ENCODE measurements at places on chromosomes 2 and 18. TPM values are rescaled to one million over a fixed set of nuclear protein-coding genes. Genes with fewer than 3 reads are reported as not detected.

The DOK6 gene
- 2.1 TPM for polyA plus RNA-seq

The COBLL1 gene
- 22.1 TPM for polyA plus RNA-seq

The IHH gene
- 0.05 TPM for polyA plus RNA-seq

The ATOH8 gene
- polyA plus RNA-seq = 51.5 TPM

The MATN3 gene
- 1.9 TPM for polyA plus RNA-seq

GRCh38 chr2:77807531-77808215, 285.5 kb upstream of the LRRTM4 start:
- DNase-seq = no peak

DNA sequence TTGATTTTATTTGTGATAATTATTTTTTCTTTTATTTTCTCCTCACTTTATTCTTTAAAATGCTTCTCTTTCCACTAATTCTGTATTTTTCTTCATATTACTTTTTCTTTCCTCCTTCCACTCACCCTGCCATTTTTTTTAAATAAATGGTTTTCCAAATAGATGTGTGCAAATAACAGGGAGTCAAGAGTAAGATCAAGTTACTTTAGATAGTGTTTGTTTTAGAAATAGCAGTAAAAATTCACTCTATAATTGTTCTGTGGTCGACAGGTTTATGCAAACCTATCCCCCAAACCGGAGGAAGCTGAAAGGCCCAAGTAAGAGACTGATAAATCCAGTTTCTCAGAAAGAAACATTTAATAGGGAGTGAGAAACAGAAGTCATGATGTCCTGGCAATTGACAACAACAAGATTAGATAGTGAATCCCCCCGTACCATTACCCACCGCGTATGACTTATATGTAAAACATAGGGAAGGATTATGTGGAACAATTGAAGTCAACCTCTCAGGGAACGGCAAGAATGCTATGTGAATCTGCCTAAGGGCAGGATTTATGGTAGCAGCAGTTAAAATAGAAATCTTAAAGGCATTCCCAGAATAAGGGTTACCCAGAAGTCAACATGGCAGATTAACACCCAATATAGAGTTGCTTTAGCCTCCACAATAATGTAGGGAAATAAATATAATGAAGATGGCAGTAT, 75.5 kb downstream of the KYNU start:
- DNase-seq = no peak

GRCh38 chr2:101998896-101999789, 7.4 kb downstream of the IL1R2 start:
- DNase-seq = no peak

DNA sequence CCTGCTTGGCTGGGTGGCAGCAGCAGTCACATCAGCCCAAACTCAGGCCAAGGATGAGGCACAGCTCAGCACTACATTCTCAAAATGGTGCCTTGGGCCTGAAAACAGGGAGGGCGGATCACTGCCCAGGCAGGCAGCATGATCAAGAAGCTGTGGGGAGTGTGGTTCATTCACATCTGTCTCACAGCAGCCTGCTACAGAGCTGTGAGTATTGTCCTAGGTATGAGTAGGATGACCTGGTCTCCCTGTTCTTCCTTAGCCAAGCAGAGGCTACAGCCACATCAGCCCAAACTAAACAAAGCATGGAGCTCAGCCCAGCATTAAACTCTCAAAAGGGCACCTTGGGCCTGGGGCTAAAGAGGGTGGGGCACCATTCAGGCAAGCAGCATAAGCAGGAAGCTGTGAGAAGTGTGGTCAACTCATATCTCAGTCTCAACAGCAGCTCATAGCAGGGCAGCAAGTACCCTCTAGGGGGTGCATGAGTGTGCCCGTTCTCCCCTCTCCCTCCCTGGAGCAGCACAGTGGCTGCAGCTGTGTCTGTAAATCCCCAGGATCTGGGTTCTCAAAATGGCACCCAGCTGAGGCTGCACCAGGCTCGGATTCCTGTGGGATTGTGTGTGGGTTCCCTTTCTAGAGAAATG, 139.6 kb downstream of the TRABD2A start:
- DNase-seq = no peak

DNA sequence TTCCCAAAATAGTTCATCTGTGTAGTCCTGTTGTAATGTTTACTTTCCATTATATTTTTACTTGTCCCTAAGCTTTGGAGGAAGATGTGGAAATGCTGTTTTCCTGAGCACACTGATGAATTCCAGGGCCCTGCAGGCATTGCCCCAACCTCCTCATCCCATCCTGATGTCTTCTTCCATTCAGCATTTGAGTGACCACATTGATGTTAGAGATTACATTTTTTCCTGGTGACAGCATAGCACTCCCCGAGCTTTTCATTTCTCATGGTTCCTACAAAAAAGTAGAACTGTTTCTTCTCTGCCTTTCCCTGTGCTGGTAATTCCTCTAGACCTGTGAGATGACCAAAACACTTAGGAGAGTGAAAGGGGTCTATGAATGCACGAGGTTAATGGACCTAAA, 4.8 kb downstream of the IL36A start:
- DNase-seq = no peak

DNA sequence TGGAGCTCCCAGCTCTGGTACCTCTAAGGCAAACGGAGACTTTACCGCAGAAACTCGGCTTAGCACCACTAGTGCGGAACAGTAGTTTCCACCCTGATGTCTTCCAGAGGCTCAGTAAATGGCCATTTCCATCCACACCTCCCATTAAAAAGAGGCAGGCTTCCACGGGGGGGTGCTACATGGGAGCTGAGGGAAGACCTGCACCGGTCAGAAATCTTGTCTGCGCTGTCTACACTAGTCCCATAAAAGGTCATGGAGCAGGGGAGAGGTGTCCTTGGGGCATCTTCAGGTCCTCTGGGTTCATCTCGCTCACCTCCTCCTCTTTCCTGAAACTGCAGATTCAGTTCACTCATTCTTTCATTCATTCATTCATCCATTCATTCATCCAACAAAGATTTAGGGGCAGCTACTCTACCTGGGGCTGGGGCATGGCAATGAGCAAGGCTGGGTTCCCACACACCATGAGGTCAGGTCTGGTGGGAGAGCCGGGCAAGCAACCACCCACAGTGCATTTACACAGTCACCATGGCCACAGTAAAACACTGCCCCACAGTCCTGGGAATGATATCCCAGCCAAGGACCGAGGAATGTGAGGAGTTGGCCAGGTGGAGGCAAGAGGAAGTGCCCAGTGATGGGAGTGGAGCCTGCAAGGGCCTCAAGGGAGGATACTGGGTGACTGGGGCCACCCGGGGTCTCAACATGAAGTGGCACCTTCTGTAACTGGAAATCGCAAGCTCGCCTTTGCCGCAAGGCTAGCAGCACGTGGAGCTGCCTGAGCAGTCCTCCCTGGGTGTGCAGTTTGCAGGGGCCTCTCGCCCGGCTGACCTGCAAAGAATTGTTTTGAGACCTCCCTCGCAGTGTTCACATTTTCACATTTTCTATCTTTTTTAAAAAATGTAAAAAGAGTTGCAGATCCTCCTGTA, 180.2 kb upstream of the RAB6C start:
- no peak for DNase-seq

DNA sequence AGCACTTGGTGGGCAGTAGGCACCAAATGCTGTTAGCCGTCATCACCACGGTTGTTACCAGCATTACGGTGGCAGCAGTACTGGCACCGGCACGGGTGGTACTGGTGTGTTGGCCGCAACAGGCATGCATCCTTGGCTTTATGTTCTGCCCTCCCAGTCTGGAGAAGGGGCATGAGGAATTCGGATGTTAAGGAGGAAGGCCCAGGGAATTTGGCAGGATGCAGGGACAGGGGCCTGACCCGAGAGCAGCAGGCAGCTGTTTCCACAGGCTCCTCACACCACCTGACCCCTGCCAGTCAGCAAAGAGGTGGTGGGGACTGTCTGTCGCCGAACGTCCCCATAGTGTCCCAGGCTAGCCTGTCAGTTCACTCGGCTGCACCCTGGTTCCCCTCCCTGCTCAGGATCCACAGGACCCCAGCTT, 79.0 kb downstream of the EDAR start:
- no peak for DNase-seq

GRCh38 chr2:216651351-216651881, 18.2 kb downstream of the IGFBP2 start:
- no peak for DNase-seq

DNA sequence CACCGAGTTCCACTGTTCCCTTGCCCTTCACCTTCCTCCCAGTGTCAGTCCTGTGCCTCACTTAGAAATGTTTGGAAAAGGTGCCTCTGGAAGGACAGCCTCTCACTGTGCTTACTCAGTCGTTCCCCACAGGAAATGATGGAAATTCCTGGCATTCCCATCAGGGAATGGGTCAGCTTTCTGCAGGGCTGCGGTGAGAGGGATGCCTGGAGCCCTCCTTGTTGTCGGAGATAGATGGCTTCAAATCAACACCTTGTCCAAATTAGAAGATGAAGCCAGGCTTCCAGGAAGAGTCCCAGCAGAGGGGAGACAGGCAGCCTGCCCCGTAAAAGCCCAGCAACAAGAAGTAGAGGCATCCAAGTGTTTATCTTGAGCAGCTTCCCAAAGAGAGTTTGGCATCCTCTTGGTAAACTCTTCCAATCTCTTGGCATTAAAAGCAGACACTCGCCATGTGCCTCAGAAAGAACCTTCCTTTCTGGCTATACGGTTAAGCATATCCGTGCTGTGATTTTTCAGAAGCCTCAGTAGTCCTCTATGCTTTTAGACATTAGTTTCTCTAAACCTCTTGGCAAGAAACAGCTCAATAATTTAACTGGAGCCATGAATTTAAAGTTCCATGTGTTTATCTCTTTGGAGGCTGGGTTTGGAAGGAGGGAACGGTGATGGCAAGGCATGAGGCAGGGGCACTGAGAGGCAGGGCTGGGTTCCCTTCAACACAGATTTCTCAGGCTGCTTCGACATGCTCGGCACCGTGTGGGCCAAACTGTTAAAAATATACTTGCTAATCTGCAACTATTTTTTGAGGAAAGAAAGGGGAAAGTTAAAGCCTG, 25.1 kb downstream of the COLEC12 start:
- no peak for DNase-seq

DNA sequence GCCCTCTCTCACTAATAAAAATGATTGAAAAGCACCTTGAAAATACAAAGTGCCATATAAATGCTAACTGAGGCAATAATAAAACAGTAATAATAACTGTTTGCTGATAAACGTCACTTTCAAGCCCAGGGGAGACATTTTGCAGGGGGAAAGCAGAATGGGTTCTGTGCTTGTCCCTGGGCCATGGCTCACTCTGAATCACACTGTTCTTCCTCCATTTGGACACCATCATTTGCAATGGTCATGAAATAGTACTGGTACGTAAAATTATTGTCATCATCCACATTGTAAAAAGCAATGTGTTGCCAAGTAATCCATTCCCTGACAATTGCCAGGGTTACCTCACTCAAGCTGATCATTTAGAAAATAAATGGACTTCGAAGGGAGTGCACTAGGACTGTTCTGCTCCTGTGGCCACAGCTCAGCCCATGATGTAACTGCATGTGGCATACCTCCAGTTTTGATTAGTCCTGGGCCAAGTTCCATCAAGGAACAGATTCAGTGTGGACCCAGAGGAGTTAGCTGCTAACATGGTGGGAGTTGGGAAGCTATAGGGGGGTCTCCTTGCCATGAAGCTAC, 508.8 kb upstream of the CELF4 start:
- no peak for DNase-seq

GRCh38 chr2:133249362-133249761, 318.9 kb downstream of the NCKAP5 start:
- no peak for DNase-seq

DNA sequence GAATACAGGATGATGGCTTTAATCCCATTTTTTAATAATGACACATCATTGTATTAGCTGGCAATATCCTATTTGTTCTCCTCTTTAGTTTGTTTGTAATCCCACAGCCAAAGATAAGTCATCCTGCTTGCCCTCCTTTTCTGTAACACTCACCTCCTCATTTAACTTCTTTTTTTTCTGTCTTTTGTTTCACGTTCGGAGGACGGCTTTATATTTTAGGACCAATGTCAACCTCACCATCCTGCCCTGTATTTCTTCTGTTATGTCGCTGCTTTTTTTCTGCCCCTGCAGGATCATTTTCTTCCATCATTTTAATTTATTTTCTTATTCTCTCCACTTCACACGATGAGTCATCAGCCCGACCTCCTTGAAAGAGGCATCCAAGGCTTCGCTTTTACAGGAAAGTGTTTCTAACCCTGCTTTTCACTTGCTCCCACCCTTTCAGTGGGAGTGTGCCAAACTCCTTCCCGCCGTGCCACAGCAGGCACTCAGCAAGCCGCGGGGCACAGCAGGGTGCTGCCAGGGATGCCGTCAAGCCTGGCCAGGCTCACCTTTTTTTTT, 11.4 kb downstream of the RAB31 start:
- peak; percentile 82 for DNase-seq

- DNase-seq = peak; percentile 36
Measured at GRCh38 chr2:20539133-20539719, 92.4 kb downstream of the RHOB start.

DNA sequence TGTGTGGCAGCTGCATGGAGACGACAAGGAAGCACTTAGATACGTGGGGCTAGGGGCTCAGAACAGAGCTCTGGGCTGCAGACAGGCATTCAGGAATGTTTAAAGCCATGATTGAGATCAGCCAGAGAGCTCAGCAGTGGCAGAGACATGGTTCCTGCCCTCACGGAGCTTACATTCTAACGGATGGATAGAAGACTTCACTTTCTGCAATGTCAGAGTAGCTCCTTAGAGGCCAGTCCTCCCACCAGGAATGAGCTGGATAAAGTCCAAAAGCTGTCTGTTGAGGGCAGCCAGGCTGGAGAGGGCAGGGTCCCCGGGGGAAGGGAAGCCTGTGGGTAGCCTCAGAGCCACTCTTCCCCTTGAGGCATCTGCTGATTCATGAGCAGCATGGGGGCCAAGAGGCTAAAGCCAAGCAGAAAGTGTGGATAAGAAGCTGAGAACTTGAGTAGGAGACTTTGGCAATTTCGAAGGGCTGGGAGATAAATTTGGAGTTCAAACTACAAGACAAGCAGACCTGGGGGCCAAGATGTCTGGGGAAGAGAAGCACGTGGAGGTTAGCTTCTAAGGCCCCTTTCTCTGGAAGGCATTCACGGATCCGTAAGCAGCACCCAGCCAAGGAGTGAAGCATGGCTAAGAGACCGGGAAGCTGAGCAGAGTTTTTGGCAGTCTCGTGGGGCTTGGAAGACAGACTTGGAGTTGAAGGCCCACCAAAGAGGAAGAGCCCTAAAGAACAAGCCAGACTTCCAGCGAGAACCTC, 9.7 kb upstream of the CIB4 start:
- no peak for DNase-seq

- DNase-seq = no peak
Measured at GRCh38 chr2:171789956-171790355, 102.7 kb downstream of the DYNC1I2 start.

DNA sequence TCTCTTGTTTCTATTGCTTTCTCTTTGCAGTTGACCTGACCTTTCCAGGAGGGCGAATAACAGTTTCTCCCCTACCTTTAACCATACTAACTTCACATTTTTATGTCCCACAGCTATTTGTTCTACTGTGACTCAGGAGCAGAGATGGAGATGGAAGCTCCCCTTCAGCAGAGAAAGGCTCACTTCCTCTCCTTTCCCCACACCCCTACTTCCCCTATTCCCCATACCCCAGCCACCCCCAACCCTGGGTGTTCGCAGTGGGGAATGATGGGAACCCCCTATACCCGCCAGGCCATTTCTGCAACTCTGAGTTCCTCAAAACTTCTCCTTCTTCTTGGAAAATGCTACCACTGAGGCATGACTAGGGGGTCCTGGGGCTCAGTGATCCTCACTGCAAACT, 285.4 kb upstream of the MGAT5 start:
- peak; percentile 51 for DNase-seq

- no peak for DNase-seq
Measured at GRCh38 chr2:221085341-221085900, 486.7 kb downstream of the EPHA4 start.

- no peak for DNase-seq
Measured at GRCh38 chr2:174059178-174059883, 94.2 kb upstream of the SP3 start.
